ENCODE measurements at places on chromosomes 2 and 18. TPM values are rescaled to one million over a fixed set of nuclear protein-coding genes. Genes with fewer than 3 reads are reported as not detected.

- DNase-seq = no peak
Observed at GRCh38 chr2:111194835-111195621, 74.3 kb downstream of the BCL2L11 start.

LYG2 gene
- not detected for total RNA-seq

DNA sequence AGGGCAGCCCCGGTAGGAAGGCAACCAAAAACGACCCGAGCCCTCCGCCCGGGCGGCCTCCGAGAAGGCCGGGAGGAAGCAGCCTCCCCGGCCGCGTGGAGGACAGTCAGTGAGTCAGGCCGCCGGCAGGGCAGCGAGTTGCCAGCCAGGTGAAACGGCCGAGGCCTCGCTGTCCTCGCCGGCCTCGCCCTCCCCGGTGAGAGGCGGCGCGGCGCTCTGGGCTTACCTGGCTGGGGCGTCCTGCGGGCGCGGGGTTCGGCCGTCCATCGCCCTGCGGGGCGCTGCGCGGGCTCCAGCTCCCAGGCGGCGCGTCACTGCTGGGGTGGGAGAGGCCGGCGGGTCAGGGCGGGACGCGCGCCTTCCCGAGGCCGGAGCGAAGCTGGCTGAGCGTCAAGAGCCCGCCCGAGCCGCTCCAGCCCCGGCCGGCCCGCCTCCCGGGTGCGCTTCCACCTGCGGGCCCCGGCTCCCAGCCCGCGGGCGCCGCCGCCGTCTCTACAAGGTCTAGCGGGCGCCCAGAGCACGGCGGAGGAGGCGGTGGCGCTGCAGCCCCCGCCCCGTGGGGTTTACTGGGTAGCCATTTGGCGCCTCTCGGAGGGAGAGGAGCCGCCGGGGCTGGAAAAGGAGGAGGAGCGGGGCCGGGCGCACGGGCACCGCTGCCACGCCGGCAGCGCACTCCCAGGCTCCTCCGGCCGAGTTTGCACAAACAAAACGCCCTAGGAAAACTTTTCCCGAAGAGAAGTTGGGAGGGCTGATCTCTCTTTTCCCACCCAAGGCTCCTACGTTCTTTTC is 499 bp downstream of the COBLL1 start:
- DNase-seq = peak; percentile 86

- DNase-seq = no peak
Observed at GRCh38 chr2:141589314-141589713, 541.5 kb downstream of the LRP1B start.

DNA sequence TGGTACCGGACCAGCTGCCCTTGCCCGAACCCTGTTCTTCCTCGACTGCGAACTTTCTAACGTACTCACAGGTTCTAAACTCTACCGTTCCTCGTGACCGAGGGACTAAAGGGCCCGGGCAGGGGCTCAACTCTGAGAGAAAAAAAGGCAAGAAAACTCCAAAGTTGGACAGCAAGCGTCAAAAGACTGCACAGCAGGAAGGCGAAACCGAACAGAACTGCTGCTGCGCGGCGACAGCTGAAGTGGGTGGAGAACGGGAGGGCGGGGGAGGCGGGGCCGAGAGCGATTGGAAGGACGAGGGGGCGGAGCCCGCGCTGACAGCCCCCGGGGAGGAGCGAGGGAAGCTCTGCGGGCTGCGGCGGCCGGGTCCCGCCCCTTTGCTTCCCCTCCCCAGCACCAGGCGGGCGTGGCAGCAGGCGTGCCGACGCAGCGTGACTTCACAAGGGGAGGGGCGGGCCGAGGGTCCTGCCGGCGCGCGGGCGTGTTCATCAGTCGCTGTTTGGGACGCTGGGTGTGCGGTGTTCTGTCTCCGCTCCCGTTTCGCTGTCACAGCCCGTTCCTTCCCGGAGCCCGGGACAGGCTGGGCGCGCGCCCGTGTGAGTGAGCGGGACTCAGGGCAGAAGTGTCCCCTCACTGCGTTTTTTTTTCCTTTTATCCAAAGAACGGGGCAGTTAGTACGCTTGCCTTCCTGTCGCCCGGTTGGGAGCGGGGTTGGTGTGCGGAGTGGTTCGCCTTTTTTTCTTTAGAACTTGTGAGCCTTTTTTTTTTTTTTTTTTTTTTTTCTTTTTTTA is at the start of gene NABP1:
TSS of gene NABP1 (plus strand) at position 491 of the 791 bp plus-strand sequence. CDS start 479 bp downstream, outside the sequence.
- peak; percentile 99 for DNase-seq

GRCh38 chr2:97785818-97786217 is 72.4 kb downstream of the ZAP70 start:
- no peak for DNase-seq

- DNase-seq = no peak
Observed at GRCh38 chr2:233449921-233450863, 95.9 kb downstream of the DGKD start.

GRCh38 chr2:112794131-112794733 is 9.9 kb upstream of the IL1A start:
- DNase-seq = peak; percentile 51

ZSCAN30 gene
- total RNA-seq = 18.8 TPM

All from muscle of leg (tissue), 16 donors.